Renal cortical epithelial cell (primary cell): ENCODE measurements at places on chromosomes 1 and 21. TPM values are rescaled to one million over a fixed set of nuclear protein-coding genes. Genes with fewer than 3 reads are reported as not detected.
A peak's percentile ranks its signal among the peaks of the same experiment; 100 is the strongest.

DNA sequence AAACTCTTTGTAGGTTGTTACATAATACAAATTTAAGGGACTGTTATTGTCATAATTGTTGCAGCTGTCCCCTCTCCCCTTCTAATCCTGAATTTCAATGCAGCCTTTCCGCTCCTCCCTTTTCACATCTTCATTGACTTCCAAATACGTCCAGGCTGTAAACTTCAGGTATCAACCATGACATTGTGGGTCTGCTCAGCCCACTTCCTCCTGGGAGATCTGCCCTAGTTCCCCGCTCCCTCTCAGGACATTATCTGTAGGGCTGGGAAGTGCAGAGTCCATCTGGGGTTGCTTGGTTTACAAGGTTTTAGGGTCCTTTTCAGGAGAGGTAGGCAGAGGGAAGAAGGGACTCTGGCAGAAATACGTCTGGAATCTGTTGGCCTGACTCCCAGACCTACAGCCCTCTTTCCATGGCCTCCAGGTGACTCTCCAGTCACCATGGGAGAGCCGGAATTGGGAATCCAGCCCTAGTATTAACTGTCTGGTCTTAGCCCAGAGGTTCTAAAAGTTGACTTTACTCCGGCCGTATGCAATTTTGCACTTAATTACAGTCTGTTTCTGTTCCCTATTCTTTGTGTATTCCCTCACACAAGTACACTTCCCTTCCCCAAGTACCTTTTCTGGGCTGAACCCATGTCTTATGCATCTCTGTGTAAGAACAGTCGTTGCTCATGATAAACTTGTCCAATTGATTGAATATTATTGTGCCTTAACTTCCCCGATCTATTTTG lies 4.7 kb upstream of the DENND2D start:
- no peak for DNase-seq

DNA sequence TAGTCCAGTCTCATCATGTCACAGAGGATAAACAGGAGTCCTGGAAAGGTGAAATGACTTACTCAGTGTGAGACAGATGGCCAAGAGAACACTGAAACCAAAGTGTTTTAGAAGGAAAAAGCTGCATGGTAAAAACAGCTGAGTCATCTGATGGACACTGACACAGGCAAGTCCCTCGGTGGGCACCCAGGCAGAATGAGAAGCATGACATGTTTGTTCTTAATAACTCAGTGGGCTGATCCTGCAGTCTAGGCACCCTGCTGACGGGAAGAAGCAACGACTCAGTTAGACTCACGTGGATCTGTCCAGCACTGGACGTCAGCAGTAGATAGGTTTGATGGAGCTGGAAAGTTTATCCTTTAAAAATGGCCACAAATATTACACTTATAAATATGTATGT lies 116.9 kb downstream of the RGS7 start:
- DNase-seq = no peak

DNA sequence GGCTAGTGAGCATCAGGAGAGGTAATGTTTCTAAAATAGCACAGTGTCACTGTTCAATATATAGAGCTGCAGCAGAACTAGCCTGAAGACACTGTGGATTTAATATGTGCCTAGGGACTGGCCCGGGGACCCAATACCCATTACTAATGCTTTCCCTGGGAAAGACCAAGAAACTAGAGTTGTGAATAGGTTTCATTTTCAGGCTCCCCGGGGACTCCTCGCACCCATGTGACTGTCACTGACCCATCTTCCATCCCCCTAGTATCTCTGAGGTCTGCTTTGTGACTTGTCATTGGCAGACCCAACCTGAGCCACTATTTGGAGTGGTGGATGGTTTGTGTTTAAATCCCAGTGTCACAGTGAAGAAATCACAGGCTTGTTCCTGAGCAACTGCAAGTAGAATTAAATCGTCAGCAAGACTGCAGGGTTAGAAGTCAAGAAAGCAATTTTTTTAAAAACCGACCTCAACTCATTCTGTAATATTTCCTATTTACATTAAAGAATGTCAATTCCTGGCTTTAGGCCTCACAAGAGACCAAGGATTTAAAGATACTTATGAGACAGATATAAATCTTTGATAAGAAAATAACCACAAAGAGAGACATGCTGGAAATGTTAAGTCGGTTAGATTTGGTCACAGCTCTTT lies 130.0 kb upstream of the TNR start:
- DNase-seq = no peak

- DNase-seq = peak; percentile 55
Observed at GRCh38 chr21:38319781-38320180, 63.0 kb downstream of the KCNJ15 start.

The RYR2 gene
- total RNA-seq = 0.10 TPM in 1 of 2 replicates, not detected in the other

DNA sequence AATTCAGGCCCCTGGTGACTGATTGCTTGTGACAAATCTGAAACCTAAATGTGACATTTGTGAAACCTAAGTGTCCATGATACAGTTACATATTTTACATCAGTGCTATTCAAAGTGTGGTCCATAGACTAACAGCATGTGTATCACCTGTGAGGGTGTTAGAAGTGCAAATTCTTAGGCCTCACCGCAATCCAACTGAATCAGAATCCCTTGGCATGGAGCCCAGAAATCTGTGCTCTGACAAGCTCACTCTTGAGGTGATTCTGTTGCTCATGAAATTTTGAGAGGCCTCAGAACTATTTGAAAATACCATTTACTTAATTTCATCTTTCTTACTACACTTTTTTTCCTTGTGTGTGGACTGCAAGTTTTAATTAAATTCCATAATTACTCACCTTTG lies 587.9 kb downstream of the ADGRL2 start:
- DNase-seq = peak; percentile 86

The HSD17B7 gene
- 16.6 and 35.6 TPM in 2 replicates for total RNA-seq

The CDKN2C gene
- 2.8 and 6.7 TPM in 2 replicates for total RNA-seq

DNA sequence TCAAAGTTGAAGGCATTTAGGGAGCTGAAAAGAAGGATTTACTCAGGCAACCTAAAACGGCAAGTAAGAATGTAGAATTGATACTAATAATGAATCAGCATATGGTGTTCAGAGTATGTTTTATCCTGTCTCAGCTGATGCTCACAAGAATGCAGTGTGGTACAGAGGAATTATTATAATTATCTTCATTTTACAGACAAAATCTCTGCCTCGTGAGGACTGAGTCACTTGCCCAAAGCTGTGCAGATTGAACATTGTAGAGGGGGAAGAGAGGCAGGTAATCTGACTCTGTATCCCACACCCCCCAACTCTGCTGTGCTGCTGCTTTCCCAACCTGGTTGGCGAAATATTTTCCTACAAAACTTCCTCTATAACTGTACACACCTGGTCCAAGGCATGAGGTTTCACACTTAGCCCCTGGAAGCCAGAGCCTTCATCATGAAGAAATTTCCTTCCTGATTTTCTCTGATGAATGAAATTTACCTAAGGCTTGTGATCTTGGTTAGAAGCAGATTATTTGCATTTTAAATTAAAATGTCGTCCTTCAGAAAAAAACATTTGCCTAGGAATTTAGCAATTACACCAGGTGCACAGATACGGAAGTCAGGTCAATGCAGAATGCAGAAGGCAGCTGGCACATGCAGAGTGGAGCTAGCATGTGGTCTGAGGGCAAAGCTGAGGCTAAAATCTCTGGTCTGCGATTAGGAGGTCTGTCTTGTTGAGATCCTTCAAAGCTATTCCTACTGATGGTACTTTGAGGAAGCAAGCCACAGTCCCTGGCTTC lies 52.8 kb downstream of the DPT start:
- DNase-seq = no peak

DNA sequence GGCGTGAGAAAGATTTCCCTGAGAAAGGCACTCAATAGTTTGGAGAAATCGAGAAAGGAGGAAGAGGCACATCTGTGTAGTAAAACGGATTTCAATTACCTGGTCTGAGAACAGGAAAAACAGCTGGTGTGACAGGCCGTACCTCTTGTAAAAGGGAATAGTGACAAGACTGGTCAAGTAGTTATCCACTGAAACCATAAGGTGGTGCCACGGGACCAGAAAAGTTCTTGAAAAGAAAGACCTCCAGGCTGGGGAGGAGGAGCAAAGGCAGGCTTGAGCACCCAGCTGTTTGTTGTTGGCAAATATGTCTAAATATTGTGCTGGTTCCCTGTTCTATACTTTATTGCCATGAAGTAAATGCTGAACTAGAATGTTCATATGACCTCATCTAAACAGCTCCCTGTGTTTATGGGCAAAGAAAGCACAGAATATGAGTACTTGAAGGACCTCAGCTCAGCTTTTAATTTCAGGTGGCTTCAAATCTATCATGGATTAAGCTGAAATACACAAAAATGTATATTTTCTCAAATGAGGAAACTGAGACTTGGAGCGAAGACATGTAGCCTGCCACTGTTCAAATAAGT lies 4.0 kb downstream of the HAO2 start:
- peak; percentile 49 for DNase-seq

GRCh38 chr1:33986390-33987095 lies 122.7 kb downstream of the HMGB4 start:
- DNase-seq = peak; percentile 64

The FNBP1L gene
- total RNA-seq = 61.0 and 122 TPM in 2 replicates

The DLGAP3 gene
- total RNA-seq = 0.05 TPM in 1 of 2 replicates, not detected in the other

The SPATA21 gene
- total RNA-seq = not detected in 2 replicates
